ENCODE measurements at places on chromosomes 11 and 22.

DNA sequence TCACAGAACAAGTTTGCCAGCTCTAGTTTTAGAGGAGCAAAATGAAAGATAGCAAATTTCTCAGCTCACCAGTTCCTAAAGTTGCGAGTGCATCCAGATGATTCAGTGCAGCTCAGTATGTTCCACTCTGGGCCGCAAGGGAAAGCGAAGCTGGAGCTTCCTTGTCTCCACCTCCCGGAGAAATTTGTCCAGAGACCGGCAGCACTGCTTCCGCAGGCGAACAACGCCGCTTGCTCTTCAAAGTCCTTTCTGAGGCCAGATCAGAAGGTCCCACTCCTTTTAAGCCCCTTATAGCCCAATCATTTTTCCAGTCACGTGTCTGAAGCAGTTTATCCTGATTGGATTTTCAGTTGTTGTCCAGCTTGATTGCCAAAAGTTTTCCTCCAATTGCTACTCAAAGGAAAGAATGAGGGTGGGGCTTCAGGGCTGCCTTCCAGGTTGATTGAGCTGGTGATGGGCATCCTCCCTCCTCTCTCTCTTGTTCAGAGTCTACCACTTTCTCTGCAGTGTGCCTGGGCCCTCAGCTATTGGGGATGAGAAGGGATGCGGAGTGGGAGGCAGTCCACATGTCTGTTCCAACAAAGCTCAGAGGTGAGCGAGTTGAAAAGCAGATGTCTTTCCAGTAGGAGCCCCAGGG lies at the start of gene ZNF280A:
TSS of gene ZNF280A (minus strand) at position 251 of the 637 bp plus-strand sequence. CDS start 4,640 bp downstream, outside the sequence.
- H3K4me1 ChIP-seq: peaks cover 9% of the 10 kb centered on the region
- H3K36me3 ChIP-seq: no peaks in the 10 kb centered on the region
- no peaks in the 10 kb centered on the region for H3K27me3 ChIP-seq
- no peak within 1 kb of the TSS for H3K4me3 ChIP-seq
- H3K27ac ChIP-seq: no peak within 1 kb of the TSS
- DNase-seq: no peak

DNA sequence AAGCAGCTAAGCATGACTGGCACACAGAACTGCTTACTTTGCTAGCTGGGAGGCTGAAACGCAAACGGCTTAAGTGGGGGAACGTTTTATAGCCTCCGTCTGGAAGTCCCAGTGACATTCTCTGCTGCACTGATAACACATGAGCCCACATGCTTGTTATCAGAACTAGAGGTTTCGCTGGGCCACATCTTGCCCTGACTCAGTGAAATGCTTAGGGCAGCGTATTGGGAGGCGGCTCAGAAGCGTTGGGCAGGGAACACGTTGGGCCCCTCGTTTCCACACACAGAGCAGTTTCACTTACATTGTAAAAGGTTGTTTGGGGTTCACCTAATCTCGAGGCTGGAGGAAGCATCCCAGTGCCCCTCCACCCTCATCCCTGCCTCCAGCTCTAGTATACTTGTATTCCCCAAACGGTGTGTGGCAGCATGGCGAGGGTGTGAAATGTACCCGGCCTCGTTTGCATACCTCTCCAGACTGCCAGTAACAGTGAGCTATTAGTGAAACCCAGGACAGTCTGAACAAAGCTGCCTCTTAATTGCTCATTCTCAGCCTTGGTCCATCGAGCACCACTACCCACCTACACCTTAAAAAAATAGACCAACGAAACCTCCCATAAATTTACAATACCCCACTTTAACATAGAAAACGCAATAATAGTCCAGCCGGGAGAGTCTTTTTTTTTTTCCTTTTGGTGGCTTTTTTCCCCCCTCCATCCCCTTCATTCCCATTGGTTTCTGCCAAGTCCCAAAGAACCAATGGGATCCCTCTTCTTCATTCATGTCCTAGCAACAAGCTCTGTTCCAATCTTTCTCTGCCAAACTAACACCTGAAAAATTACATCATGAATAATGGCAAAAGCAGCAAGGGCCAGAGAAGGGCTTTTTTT lies 218.8 kb upstream of the SORL1-AS1 start:
- no peak for DNase-seq
- no peaks in the 10 kb centered on the region for H3K27me3 ChIP-seq
- H3K4me3 ChIP-seq: no peak overlapping the region

- H3K36me3 ChIP-seq: no peaks in the 10 kb centered on the region
- H3K4me1 ChIP-seq: no peaks in the 10 kb centered on the region
- H3K27me3 ChIP-seq: no peaks in the 10 kb centered on the region
- no peak for DNase-seq
- no peak overlapping the region for H3K27ac ChIP-seq
- no peak overlapping the region for H3K4me3 ChIP-seq
Observed at GRCh38 chr22:18119409-18120110, 9.0 kb downstream of the TUBA8 start.

DNA sequence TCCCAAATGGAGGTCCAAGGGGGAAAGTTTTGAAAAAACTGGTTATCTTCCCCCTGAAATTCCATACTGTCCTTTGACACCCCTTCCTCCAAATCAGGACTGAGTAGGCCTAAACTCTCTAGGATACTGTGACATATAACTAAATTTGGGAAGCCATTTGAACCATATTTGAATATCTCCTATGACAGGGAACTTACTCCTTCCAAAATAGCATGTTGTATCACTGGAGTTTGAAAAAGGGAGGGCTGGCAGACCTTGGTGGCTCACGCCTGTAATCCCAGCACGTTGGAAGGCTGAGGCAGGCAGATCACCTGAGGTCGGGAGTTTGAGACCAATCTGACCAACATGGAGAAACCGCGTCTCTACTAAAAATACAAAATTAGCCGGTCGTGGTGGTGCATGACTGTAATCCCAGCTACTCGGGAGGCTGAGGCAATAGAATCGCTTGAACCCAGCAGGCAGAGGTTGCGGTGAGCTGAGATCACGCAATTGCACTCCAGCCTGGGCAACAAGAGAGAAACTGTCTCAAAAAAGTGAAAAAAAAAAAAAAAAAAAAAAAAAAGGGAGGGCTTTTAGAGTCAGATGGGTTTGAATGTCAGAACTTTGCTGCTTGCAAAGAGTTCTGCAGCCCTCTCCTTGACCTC lies 42.4 kb downstream of the PIK3C2A start:
- peaks cover 11% of the 10 kb centered on the region for H3K4me1 ChIP-seq
- DNase-seq: no peak
- peaks cover 23% of the 10 kb centered on the region for H3K36me3 ChIP-seq
- peak overlapping the region; percentile 28 for H3K27ac ChIP-seq
- H3K4me3 ChIP-seq: no peak overlapping the region
- no peaks in the 10 kb centered on the region for H3K27me3 ChIP-seq

- DNase-seq: no peak
- H3K27me3 ChIP-seq: no peaks in the 10 kb centered on the region
- H3K4me3 ChIP-seq: no peak overlapping the region
- no peaks in the 10 kb centered on the region for H3K4me1 ChIP-seq
- no peak overlapping the region for H3K27ac ChIP-seq
Observed at GRCh38 chr11:35540526-35540925, 15.1 kb upstream of the PAMR1 start.

DNA sequence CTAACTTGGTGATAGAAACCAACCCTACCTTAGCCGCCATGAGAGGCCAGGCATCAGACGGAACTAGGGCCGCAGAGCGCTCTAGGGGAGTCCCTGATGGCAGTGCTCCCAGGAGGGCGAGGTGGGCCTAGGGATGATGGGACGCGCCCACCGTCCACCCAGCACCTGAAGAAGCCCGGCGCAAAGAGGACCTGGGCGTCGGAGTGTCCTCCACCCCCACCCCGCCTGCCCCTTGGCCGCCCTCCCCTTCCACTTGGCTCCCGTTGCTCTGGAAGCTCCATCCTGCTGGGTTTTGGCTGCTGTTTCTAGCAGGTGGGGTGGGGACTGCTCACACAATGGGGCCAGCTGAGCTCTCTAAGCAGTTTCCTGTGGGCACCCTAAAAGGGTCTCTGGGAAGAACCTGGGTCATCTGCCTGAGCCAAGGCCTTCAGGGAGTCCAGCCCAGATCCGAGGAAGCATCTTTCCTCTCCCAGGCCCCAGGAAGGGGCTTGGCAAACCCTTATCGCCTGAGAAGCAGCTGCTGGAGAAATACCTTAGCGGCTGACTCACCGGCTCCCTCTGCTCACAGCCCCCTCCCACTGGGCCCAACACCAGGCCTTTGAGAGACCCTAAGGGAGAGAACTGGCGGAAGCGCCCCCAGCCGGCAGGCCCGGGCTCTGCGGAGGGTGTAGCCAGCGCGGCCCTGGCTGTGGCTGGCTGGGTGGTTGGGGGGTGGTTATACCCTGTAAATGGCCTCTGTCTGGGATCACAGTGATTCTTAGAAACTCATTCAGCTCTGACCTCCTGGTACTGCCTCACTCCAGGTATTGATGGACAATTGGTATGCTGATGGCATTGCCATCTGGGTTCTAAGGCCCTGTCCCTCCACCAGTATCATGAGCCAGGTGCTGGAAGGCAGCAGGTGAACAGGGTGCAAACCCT lies 19.3 kb downstream of the CREB3L1 start:
- H3K4me1 ChIP-seq: peaks cover 18% of the 10 kb centered on the region
- DNase-seq: no peak
- no peaks in the 10 kb centered on the region for H3K36me3 ChIP-seq
- no peaks in the 10 kb centered on the region for H3K27me3 ChIP-seq
- H3K27ac ChIP-seq: no peak overlapping the region

GRCh38 chr11:15780837-15781236 lies 575.5 kb downstream of the SOX6 start:
- H3K36me3 ChIP-seq: no peaks in the 10 kb centered on the region
- no peak for DNase-seq
- H3K4me1 ChIP-seq: peaks cover 2% of the 10 kb centered on the region
- H3K27ac ChIP-seq: no peak overlapping the region

DNA sequence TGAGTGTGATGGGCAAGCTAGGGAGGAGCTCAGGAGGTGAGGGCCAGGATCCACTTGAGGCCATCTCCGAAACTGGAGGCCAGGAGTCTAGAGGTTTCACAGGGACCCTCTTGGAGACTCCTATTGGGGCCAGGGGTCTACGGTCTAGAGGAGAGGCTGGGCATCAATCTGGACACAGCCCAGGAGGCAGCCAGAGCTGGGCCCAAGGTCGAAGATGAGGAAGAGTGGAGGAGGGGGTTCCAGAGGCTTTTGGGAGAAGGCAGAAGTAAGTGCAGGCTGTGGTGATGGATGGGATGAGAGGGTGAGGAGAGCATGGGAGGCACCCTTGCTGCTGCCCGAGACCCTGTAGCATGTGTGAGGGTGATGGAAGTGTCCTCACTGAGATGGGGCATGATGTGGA lies 56.6 kb downstream of the LRRC32 start:
- H3K27ac ChIP-seq: no peak overlapping the region
- H3K4me1 ChIP-seq: no peaks in the 10 kb centered on the region
- DNase-seq: no peak
- no peak overlapping the region for H3K4me3 ChIP-seq
- H3K36me3 ChIP-seq: no peaks in the 10 kb centered on the region
- H3K27me3 ChIP-seq: no peaks in the 10 kb centered on the region
